Activated naive CD4-positive, alpha-beta T cell treated with Interleukin-2 at 50 U/mL for 16 hours (primary cell): ENCODE measurements at places on chromosomes 5 and 9.

- DNase-seq, result no peak
Observed at GRCh38 chr5:75335952-75336614, 937 bp upstream of the HMGCR start.

DNA sequence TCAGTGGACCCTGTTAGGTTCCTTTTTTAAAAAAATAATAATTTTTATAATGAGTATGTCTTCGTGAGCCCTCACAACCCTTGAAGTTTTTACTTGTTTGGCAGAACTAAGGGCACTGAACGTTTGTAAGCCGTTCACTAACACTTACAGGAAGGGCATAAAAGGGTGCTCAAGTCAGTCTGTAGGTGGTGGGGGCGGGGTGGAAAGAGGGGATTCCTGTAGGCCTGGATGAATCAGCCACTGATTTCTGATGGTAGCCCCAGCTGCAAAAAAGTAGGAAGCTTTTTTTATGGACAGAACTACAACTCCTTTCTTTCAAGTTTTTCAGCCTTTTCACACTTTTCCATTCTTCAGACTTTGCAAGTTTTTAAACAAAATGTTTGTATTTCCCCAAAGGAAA, 35.8 kb downstream of the PIK3R1 start:
- DNase-seq, result peak; percentile 65

DNA sequence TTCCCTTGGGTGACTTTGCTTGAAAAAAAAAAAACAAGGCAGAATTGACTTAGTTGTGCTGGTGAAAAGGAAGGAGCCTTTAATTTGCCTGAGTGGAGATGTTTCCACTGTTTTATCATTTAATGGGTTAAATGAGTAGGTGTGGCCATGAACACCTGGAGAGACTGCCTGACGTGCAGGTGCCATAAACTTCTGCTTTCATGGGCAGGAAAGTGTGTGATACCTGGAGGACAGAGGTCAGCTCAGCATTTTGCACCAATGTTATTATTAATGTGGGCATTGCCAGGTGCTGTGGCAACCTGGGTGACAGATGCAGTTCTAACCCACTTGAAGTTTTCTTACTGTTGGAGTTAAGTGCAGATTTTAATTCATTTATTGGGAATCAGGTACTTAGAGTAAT, 145.4 kb downstream of the CD180 start:
- no peak for DNase-seq

GRCh38 chr9:445033-445432, 230.4 kb downstream of the DOCK8 start:
- no peak for DNase-seq

- no peak for DNase-seq
Observed at GRCh38 chr9:4022435-4023067, 277.3 kb downstream of the GLIS3 start.

- DNase-seq, result no peak
Observed at GRCh38 chr5:114648940-114649339, 287.1 kb downstream of the KCNN2 start.

GRCh38 chr5:35476797-35477196, 140.9 kb upstream of the SPEF2 start:
- DNase-seq, result no peak

DNA sequence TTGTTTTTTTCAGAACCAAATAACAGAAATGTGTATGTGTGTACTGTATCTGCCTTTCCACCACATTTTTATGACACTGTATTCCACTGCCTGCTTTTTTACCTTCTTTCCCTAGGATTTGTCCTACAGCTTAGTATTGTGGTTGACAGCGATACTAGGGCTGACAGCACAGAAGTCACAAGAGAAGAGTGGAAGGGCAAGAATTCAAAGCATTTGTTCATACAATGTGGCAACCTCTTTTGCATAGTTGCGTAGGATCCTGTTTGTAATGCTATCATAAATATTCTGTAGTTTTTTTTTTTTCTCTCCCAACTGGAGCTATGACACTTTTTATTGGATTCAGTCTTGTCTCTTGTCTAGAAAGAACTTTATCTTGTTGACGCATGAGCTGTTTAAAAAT, 5.6 kb upstream of the BNIP1 start:
- DNase-seq, result no peak

DNA sequence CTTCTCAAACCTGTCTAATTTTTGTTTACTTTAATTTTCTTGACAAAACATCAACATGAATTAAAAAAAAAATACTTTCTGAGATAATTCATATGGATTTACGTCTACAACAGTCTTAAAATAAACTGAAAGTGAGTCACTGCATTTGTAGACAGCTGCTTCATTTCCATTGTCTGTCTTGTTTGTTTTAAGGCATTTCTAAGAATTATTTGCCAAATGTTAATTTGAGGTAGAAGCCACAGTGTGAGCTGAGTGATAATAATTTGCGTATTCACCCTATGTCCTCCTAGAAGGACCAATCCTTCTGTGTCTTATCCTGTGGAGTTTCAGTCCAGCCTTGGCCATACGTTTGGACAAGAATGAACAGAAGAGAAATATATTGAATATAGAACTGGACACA, 174.5 kb downstream of the CFAP90 start:
- DNase-seq, result no peak

DNA sequence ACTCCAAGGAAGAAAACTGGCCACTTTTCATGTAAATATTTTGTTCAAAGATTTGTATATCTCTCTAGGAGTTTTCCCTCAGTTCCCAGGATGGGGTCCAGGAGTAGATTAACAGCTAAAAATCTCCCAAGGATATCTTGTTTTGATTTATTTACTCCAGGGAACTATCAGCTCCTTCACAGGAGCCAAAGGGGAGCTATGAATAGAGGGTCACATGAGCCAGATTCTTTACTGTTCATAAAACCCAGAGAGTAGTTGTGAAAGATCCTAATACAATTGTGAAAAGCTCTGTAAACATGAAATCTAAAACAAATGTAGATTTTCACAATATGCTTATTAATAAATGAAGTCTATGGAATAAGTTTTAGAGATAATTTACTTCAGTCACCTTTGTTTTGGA, 16.9 kb downstream of the DIMT1 start:
- no peak for DNase-seq
